ENCODE measurements at places on chromosomes 7 and 10.

GRCh38 chr7:33038639-33039038 lies 23.9 kb downstream of the NT5C3A start:
- DNase-seq, result no peak

DNA sequence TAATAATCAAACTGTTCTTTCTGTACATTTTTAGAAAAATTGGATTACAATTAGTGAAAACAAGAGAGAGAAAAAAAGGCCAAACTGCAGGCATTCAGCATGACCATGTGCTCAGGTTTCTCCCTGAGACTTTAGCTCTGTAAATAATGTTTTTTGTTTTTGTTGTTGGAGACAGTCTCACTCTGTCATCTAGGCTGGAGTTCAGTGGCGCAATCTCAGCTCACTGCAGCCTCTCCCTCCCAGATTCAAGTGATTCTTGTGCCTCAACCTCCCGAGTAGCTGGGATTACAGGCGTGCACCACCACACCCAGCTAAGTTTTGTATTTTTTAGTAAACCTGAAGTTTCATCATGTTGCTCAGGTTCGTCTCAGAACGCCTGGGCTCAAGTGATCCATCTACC lies 23.0 kb downstream of the BZW2 start:
- no peak for DNase-seq

DNA sequence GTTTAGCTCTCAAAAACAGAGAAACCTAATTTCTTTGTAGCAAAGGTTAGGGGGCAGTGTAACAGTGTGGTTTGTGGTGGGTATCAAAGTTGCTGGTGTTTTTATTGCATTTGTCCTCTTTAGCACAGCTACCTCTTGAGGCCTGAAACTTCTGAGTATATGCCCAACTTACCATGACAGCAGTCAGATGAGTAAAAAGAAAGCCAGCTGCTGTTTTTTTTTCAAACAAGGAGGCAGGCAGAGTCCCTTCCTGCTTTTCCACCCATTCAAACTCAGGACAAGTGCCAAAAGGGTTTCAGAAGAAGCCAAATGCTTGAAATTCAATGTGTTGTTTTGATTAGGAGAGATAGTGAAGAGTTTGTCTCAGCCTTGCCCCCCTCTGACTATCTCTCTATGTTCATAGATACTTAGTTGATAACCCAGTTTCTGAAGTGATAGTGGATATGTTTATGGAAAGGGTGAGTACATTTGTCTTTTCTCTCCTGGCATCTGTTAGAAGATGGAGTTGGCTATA lies 23.1 kb downstream of the GBF1 start:
- no peak for DNase-seq

DNA sequence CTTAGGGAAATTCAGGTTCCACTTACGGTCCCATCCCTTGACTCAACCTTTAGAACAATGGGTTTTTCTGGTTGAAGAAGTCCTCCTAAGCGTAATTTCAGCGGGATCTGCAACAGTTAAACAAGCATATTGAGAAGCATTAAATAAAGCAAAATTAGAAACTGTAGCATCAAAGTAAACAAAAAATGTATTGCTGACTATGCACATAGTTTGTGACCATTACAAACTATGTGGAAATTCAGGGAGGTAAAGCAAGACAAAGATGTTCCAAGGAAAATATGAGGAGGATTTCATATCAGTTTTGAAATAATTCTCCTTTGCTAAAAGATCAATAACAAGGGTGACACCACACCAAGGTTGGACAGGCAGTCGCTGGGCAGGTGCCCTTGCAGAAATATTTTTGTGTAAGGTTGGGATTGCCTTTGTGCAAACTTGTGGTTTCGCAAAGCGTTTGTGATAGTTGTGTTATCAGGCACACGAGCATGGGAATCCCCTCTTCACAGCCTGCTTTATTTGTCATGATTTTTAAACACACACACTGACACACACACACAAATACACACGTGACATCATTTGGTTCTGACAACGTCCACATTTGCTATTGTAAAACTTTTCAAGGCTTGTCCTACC lies 5.4 kb upstream of the CYP3A5 start:
- DNase-seq, result no peak

DNA sequence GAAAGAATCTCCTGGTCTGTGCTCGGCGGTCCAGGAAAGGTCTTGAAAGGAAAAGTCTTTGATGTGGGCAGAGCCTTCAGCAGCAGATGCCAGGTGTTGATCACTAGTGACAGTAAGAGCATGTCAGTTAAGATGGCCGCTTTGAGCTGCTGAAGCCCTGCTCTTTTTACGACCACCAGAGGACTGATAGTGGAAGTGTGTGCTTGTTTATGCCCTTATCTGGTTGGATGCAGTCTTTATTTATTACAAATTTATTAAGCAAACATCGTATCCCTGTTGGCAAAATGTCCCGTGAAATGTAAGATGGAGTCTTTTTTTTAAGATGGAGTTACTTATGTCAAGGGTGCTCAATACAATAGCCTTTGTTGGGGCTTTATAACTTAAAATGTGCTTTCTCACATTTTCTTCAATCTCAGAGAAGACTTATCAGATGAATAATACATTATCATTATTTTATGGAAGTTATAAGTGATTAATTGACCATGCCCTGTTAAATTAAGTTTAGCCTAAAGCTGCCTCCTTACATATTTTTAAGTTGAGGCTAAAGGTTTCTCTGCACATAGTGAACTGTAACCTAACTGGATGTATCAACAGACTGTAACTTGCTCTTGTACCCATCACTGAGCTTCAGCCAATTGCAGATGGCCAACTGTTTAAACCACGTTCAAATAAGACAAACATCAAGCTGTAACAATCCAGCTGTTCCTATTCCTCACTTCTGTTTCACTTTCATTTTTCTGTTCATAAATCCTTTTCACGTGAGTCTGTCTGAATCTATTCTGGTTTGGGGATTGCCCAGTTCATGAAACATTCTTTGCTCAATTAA lies 97.4 kb upstream of the PIK3CG start:
- DNase-seq, result no peak

DNA sequence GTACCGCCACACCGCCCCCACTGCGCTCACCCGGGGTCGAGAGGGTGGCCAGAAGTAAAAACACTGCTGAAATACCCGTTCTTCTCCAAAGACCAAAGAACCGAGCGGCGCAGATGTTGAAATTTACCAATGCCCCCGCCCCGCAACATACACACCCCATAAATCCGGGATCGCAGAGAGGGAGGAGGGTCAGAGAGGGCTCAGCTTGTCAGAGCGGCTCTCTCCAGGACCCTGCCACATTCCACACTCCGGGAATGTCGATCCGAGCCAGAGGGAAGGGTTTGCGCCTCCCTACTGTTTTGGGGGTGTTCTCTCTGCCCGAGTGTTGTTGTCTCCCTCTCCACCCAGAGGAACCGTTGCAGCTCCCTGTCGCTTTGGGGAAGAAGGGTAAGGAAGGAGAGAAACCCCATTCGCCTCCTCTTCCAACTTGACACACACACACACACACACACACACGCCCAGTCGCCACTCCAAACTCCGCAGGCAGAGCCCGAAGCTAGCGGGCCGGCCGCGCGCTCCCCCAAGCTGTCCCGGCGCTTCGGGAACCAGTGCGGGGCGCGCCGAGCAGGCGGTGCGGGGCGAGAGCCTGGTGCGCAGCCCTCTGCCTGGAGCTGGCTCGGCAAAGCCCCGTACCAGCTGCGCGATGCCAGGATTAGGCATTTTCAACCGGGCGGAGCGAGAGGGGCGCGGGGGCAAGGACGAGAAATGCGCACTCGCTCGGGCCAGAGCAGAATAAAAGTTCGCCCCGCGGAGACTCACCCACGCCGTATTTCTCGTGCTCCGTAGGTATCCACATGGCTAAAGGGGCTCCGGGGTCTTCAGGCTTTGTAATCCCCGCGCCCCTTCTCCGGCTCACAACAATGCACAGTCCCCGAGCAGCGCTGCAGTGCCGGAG lies 609 bp downstream of the DOCK4 start:
- peak; percentile 63 for DNase-seq

DNA sequence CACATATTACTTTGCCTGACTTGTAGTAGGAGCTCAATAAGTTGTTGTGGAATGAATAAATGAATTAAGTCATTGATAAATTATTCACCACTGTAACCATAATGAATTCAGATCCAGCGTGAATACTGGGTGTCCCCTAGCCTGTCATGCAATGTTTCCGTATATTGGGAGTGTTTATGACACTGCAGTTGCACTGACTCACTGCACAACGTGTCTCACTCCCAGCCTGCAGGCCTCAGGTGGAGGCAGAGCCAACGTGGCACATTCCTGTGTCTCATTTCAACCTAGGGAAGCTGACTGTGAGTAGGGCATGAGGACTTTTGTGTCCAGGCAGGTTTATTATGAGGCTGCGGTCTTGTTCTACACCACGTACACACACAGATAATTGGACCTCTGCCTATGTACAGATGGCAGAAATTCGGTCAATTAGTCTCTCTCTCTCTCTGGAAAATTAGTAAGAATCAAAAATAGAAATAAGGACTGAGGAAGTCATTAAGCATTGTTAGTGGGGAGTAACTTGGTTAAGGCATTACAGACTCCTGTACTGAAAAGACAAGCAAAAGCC lies 299.1 kb upstream of the IGFBP3 start:
- no peak for DNase-seq

- peak; percentile 71 for DNase-seq
Measured at GRCh38 chr7:98836811-98837629, 32.8 kb downstream of the TMEM130 start.

DNA sequence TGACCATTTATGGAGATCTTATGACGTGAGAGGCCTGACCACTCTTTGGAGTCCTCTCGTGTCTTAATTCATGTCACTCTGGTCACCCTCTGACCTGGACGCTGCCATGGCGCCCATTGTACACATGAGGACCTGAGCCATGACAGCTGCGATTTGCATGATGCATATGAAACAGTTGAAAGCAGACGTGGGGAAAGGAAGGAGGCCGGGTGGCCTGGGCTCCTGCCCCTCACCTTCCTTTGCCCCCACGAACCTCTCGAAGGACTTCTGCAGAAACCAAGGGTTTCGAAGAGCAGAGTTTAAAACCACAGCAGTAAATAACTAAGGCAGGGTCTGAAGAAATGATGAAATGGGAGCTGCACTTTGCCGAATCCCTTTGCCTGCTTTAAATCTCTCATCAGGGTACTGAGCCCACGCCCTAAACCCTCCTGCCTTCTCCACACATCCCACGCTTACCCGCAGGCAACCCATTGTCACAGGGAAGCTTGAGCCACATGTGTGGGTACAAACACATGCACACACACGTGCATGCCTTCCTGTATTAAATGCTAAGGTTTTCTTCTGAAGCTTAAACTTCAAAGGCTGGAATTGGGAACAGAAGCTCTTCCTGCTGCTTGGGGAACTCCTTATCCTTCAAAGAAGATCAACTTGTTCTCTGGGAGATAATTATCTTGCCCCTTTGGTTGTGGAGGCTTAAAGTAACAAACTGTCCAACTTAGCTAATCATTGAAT lies 11.7 kb upstream of the CALML3 start:
- DNase-seq, result no peak

GRCh38 chr7:90843472-90843871 lies 247.4 kb downstream of the CDK14 start:
- no peak for DNase-seq

DNA sequence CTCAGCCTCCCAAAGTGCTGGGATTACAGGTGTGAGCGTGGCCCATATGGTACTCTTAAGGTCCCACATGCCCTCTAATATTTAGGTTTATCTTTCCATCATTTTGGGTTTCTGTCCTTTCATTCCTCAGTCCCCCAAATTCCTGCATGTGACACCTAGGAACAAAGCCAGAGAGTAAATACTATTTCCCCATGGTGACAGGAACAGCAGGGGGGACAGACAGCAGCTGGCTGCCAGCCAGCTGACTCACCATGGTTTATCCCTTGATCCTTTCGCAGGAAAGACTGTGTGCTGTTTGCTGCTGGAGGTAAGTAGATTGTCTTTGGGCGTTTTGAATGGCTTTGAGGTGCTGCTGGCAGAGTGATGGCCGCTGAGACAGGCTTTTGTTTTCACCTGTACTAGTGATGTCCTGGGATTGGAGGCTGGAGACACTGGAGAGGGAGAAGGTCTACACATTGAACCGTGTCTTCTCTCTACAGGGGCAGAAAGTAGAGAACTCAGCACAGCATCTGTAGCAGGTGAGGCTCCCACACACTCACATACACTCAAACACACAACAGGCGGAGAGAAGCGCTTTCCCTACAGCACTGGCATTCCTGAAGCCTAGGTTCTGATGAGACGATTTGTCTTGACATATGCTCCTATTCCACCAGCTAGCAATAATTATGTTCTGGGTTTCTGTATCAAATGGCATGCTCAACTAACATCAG lies 83.7 kb upstream of the EFCAB10 start:
- DNase-seq, result peak; percentile 95

DNA sequence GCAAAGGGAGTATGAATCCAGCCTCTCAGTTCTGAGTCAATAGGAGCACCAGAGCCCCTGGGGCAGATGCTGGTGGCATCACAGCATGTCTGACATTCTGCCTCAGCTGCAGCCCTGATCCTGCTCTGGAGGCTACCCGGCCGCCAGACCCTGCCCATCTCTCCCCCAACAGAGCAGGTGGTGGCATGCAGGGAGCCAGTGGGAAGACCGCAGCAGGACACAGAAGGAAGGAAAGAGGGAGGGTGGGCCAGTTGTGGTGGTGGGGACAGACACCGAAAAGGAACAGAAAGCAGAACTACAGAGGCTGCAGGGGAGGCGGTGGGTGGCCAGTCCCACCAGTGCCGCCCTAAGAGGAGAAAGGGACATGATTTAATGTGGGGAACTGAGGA lies 35.3 kb downstream of the BLNK start:
- no peak for DNase-seq

DNA sequence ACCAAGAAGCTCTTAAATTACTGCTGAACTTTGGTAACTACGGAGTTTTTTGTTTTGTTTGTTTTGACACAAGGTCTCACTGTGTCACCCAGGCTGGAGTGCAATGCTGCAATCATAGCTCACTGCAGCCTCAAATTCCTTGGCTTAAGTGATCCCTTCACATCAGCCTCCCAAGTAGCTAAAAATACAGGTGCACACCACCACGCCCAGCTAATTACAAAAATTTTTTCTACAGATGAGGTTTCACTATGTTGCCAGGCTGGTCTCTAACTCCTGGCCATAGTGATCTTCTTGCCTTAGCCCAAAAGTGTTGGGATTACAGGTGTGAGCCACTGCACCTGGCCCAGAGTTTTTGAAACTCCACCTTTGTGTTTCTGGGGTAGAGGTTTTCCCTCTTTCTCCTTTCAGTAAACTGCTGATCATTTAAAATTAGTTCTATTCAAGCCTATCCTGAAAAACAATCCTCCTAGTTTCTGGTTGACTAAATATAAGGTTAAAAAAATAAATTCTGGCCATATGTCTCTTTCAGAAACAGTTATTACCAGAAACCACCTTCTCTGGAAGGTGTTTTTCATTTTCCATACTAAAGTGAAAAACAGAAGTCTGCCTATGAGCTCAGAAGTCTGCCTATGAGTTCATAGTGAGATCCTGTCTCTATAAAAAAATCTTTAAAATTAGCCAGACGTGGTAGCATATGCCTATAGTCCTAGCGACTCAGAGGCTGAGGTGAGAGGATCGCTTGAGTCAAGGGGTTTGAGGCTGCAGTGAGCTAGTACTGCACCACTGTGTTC lies 63.9 kb downstream of the VOPP1 start:
- DNase-seq, result no peak

DNA sequence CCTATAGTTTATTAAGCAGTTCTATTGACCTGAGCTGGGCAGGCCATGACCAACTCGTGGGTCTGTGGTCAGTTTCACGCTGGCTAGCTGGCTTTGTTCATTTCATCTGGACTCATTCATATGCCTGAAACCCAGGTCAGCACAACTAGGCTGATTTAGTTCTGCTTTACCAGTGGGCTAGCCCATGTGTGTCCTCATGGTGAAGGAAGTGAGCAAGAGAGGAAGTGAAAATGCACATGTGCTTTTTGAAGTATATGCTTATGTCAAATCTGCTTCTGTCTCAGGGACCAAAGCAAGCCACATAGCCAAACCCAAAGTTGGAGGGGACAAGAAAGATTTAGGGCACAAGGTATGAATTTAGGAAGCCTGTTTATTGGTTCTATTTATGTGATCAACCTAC lies 154.5 kb downstream of the RNF133 start:
- no peak for DNase-seq
